ENCODE measurements at places on chromosomes 3 and 15.

- DNase-seq, result peak; percentile 47
Observed at GRCh38 chr3:101780661-101781060, 1.6 kb downstream of the NXPE3 start.

DNA sequence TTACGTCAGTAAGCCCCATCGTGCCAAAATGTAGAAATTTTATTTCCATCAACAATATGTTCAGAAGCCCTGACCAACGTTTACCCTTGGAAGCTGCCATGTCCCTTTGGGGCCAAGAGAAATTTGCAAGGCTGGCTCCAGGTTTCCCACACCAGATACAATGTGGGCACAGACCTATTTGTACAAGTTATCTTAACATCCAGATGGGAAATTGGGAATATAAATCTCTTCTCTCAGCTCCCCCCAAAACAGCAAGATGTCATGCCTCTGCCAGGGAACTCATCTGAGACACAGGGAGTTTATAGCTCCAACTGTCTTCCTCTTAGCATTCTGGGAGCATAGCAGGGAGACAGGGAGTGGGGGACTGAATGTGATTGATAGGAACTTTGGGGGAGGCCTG lies 9.3 kb upstream of the DPPA2 start:
- no peak for DNase-seq

DNA sequence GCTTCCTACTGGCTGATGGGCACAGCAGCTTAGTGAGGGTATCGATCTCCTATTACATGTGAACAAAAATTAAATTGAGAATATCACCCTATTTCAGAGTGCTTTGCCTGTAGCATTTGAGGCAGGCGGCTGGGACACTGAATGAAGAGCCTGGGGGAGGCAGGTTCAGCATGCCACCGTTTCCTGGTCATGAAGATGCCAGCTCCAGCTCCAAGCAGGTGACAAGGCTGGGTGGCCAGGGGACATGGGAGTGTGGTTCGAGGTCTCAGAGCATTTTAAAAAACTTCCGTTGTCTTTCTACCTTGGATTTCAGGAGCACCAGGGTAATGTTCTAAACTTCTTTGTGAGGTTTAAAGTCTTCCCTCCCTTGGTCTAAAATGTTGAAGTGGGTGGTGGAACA lies 158.2 kb downstream of the RPLP1 start:
- DNase-seq, result no peak

GRCh38 chr15:88613074-88613944 lies 7.8 kb upstream of the AEN start:
- no peak for DNase-seq

GRCh38 chr3:14131134-14131533 lies 6.3 kb downstream of the TMEM43 start:
- no peak for DNase-seq

- no peak for DNase-seq
Observed at GRCh38 chr3:138943724-138944653, 2.9 kb downstream of the FOXL2 start.

DNA sequence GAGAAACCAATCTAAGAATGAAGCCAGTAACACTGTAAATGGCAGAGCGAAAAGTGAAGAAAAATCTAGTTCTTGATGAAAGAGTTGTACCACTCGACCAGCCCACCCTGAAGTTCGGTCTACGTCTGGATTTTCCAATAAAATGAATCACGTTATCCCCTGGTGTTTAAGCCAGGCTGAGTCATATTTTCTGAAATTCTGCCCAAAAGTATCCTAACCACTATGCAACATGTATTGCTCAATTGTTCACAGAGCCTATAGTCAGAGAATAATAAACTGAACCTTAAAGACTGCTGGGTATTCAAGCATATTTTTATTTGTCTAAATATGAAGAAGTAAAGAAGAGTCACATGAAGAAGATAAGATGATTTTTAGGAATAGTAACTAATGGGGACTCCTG lies 245.7 kb downstream of the FGF12 start:
- DNase-seq, result no peak

GRCh38 chr3:11835028-11835639 lies 11.6 kb downstream of the TAMM41 start:
- DNase-seq, result peak; percentile 13

DNA sequence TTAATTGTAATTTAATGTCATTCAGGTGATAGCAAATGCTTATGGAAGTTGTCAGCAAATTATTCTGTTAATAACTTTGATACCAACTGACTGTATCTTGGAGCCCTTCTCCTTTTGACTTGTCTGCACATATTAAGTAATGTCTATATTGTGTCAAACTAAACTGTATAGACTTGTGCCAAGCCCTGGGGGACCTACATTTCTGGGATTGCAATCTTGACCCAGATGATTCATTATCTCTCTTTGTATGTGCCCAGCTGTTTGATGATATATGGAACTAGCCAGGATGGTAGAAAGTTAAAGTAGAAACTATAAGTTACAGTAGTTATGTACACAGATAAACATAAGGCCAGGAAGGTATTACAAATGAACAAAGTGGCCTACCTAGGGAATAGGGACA lies 402.8 kb upstream of the RARB start:
- no peak for DNase-seq
